ENCODE measurements at places on chromosomes 11 and 22.

GRCh38 chr11:74696500-74696899, 34.7 kb downstream of the CHRDL2 start:
- no peak for DNase-seq

DNA sequence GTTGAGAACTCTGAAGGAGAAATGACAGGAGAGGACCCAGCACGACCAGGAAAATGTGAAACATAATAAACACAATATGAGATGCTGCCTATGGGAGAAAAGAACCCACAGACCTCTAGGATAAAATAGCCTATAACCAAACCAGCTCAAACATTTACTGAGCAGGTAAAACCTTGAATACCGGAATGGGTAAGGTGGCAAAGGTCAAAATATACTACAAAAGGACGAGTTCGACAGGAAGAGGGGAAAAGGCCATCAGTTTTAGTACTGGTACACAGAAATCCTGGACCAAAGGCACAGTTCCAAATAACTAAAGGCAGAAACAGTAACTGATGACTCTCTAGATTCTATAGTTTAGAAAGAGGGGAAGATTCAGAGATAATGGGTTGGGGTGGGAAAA, 96.3 kb downstream of the AMBRA1 start:
- DNase-seq: no peak

DNA sequence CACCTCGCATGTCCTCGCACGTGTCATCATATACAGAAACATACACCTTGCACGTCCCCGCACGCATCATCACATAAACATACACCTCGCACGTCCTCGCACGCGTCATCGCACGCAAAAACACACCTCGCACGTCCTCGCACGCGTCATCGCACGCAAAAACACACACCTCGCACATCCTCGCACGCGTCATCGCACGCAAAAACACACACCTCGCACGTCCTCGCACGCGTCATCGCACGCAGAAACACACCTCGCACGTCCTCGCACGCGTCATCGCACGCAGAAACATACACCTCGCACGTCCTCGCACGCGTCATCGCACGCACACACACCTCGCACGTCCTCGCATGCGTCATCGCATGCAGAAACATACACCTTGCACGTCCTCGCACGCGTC, 16.7 kb downstream of the IGSF9B start:
- DNase-seq: no peak

- DNase-seq: peak; percentile 66
These were observed 34.1 kb downstream of the PHLDB1 start for GRCh38 chr11:118641397-118642019.

DNA sequence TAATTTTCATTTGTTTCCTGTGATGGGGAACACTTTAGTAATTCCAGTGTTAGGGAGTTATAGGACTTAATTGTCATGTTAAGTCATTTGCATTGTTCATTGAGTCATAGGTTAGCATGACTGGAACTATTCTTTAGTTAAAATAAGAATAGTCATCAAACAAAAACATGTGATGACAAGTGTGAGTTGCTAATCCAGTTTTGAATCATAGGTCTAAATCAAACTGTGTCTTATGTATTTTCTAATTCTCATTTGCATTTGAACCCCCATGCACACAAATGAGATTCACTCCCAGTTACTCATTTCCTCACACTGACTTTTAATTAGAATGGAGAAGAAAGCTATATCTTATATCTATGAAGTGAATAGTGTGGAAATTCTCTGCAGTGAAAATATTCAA, 405.6 kb downstream of the LRRC4C start:
- DNase-seq: no peak
